ENCODE measurements at places on chromosomes 12 and 14. TPM values are rescaled to one million over a fixed set of nuclear protein-coding genes. Genes with fewer than 3 reads are reported as not detected.

- no peak for DNase-seq
These were observed 250.9 kb upstream of the SYT10 start for GRCh38 chr12:33690562-33690961.

DNA sequence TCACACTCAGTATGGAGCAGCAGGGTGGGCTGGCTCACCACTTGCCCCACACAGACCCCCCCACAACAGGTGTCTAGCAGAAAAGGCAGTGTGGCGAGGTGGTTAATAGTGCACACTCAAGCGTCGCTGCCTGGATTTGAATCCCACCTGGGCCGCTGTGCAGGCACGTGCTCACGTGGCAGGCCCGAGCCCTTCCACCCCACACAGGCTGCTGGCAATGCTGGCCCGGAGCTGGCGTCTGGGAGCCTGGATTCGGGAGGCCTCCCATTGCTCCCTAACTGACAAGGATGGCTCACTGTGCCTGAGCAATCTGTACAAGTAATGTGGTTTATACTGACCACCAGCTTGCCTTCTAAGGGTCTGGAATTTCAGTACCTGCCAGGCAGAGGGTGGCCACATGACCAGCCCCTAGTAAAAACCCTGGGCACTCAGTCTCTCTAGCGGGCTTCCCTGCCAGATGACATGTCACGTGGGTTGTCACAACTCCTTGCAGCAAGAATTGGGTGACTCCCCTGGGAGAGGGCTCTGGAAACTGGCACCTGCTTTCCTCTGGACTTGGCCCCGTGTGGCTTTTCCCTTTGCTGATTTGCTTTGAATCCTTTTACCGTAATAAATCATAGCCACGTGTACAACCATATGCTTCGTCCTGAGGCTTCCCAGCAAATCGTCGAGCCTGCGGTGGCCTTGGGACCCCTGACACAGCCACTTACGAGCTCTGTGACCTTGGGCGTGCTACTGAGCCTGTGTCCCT is 72.8 kb downstream of the SCARB1 start:
- DNase-seq: no peak

- DNase-seq: no peak
These were observed 83.5 kb downstream of the SAMD4A start for GRCh38 chr14:54650331-54650958.

GRCh38 chr14:104865081-104865630 is at the start of gene CEP170B:
CEP170B (plus strand) TSS chr14:104865268; CDS start chr14:104868451, 3,183 bp downstream.
- DNase-seq: no peak

The TMEM63C gene
- total RNA-seq: 0.85 TPM

The KRT86 gene
- total RNA-seq: not detected

The SERPINA10 gene
- not detected for total RNA-seq

DNA sequence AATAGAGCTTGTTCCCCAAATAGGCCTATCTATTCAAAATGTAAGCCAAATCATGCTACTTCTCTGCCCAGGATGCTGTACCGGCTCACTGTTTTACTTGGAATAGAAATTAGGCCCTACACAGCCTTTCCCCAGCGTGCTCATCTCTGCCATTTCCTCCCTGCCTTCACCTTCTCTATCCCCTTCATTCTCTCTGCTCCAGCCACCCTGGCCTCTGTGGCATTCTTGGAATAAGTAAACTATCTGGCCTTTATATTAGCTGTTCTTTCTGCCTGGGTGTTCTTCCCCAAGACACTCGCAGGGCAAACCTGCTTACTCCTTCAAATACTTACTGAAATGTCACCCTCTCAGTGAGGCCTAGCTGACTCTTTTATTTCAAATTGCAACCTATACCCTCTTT is 30.9 kb upstream of the DYRK2 start:
- DNase-seq: no peak

- DNase-seq: no peak
These were observed 183.9 kb upstream of the BMP4 start for GRCh38 chr14:54140551-54140950.

- no peak for DNase-seq
These were observed 125.0 kb upstream of the ATP2B1 start for GRCh38 chr12:89833337-89834252.

DNA sequence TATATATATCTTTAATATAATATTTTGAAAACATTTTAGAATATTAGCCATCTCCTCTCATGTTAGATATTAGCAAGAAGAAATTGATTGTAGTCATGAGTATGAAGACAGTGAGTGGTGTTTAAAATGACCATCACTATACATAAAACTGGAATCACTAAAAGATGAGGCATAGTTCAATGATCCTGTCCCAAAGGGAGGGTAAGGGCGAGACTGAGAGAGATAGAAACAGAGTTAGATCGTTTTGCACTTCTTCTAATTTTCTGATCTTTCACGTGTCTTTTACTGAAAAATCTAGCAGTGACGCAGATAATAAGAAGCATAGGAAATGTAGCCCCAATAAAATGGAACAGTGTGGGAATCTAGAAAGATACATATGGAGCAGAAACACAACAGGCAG is 627.4 kb downstream of the SLC16A7 start:
- no peak for DNase-seq

- DNase-seq: no peak
These were observed 12.7 kb upstream of the CCDC177 start for GRCh38 chr14:69587389-69587788.

DNA sequence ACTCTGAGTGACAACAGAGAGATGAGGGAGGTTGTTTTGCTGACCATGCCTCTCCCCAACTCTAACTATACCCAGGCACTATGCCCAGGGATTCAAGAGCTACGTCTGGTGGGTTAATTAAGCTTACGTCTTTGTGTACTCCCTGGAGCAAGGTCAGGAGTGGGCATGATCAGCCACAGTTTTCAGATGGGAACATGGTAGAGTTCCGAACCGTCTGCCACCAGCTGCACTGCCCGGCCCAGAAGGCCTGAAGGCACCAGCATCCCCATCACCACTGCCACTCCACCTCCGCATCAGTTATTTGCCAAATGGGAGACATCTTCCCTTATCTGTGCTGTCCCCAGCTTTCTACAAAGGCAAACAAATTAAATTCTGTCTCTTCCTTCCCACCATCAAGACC is 11.1 kb upstream of the GPX2 start:
- no peak for DNase-seq

The RNASE3 gene
- not detected for total RNA-seq

- DNase-seq: no peak
These were observed 360.0 kb upstream of the SFSWAP start for GRCh38 chr12:131350943-131351318.
